Cardiac septum (tissue), 1 donor: ENCODE measurements at places on chromosomes 2 and 18. TPM values are rescaled to one million over a fixed set of nuclear protein-coding genes. Genes with fewer than 3 reads are reported as not detected.

- no peak for DNase-seq
Observed at GRCh38 chr2:111709321-111709720, 174.7 kb downstream of the ANAPC1 start.

GRCh38 chr2:3108710-3109702 is 268.6 kb downstream of the EIPR1 start:
- DNase-seq: no peak

ANKRD62 gene
- total RNA-seq: not detected

DNA sequence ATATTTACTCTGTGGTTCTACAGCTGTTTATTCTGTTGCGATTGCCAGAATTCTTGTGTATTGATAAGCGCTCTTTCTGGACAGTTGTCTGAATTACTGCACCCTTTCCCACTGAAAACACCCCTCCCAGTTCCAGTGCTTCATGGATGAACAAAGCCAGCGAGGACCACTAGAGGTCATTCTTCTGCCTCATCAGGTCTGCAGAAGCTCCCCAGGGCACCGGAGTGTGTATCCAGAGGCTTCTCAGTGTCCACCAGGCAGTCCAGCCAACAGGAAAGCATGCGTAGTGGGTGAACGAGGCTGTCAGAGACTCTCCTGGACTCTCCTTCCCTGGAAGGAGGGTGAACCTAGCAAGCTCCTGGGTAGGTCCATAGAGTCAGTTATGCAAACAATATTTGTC is 40.6 kb upstream of the INHBB start:
- peak; percentile 49 for DNase-seq
